ENCODE measurements at places on chromosomes 1 and 21. TPM values are rescaled to one million over a fixed set of nuclear protein-coding genes. Genes with fewer than 3 reads are reported as not detected.

GRCh38 chr1:65953170-65953569 lies 160.5 kb downstream of the PDE4B start:
- no peaks in the 10 kb centered on the region for H3K36me3 ChIP-seq
- no peak overlapping the region for H3K27ac ChIP-seq
- no peaks in the 10 kb centered on the region for H3K27me3 ChIP-seq
- no peak overlapping the region for H3K4me3 ChIP-seq
- DNase-seq, result no peak

- DNase-seq, result no peak
- H3K4me1 ChIP-seq, result no peaks in the 10 kb centered on the region
- H3K36me3 ChIP-seq, result no peaks in the 10 kb centered on the region
- H3K27me3 ChIP-seq, result no peaks in the 10 kb centered on the region
- H3K27ac ChIP-seq, result no peak overlapping the region
Observed at GRCh38 chr1:199463521-199464127, 563.9 kb upstream of the NR5A2 start.

GRCh38 chr1:206608108-206608698 lies 4.1 kb downstream of the EIF2D start:
- H3K36me3 ChIP-seq, result peaks cover 65% of the 10 kb centered on the region
- no peak overlapping the region for H3K27ac ChIP-seq
- no peak overlapping the region for H3K4me3 ChIP-seq

GRCh38 chr1:89310976-89311375 lies 38.3 kb upstream of the GBP5 start:
- H3K4me3 ChIP-seq, result no peak overlapping the region
- no peaks in the 10 kb centered on the region for H3K27me3 ChIP-seq

DNA sequence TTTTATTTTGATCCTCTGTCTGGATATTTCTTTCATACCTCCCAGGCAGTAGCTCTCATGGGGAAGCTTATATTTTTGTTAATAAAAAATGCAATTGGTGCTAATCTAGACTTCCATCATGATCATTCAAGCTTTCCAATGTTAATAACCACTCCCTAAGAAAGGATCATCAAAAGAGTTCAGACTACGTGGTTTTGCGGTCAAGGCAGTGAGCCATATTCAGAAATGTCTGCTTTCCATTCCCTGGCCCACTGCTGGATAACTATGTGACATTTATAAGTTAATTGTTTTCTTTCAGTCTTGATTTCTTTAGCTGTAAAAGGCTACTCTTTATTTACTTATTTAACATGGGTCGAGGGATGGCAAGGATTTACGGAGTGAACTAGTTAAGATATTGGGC lies 414.6 kb downstream of the LMO4 start:
- no peak for DNase-seq
- no peaks in the 10 kb centered on the region for H3K4me1 ChIP-seq
- no peaks in the 10 kb centered on the region for H3K27me3 ChIP-seq
- no peak overlapping the region for H3K27ac ChIP-seq

DNA sequence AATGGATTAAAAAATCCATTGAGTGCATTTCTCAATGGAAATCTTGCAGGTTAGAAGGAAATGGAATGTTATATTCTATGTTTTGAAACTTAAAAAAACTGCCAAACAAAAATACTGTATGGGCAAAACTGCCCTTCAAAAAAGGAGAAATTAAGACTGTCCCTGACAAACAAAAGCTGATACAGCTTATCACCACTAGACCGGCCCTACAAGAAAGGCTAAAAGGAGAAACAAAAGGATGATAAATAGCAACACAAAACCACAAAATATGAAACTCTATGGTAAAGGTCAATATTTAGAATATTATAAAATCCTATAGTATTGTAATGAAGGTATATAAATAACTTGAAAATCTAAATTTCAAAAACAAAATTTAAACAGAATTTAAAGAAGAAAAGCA lies 60.0 kb downstream of the SLC25A24 start:
- H3K27ac ChIP-seq, result no peak overlapping the region
- H3K27me3 ChIP-seq, result no peaks in the 10 kb centered on the region
- H3K4me1 ChIP-seq, result no peaks in the 10 kb centered on the region
- H3K36me3 ChIP-seq, result peaks cover 72% of the 10 kb centered on the region
- DNase-seq, result no peak

GRCh38 chr1:6969106-6969505 lies 183.9 kb downstream of the CAMTA1 start:
- no peak overlapping the region for H3K27ac ChIP-seq
- DNase-seq, result peak; percentile 42
- H3K27me3 ChIP-seq, result no peaks in the 10 kb centered on the region
- H3K4me1 ChIP-seq, result no peaks in the 10 kb centered on the region
- H3K36me3 ChIP-seq, result no peaks in the 10 kb centered on the region

GRCh38 chr1:2275796-2276536 lies 47.8 kb downstream of the SKI start:
- H3K36me3 ChIP-seq, result peaks cover 10% of the 10 kb centered on the region
- H3K27ac ChIP-seq, result peak overlapping the region; percentile 58
- H3K4me3 ChIP-seq, result no peak overlapping the region
- H3K27me3 ChIP-seq, result no peaks in the 10 kb centered on the region

DNA sequence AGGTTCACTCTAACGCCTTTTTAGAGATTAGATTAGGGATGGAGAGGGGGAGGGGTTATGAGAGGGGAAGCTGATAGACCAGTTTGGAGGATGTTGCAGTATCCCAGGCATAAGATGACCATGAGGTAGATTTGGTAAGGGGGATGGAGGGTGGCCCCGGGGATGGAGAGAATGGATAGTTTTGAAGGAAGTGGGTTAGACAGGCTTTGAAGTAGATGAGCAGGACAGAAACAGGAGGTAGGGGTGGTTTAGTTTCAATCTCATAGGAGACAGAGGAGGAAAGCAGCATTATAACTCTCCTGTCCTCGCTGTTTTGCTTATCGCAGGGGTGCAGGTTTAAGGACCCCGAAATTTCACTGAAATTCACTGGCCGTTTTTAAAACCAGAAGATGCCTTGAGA lies 11.8 kb downstream of the UBIAD1 start:
- H3K27me3 ChIP-seq, result no peaks in the 10 kb centered on the region
- DNase-seq, result no peak
- no peak overlapping the region for H3K4me3 ChIP-seq
- H3K4me1 ChIP-seq, result peaks cover 12% of the 10 kb centered on the region
- no peak overlapping the region for H3K27ac ChIP-seq

DNA sequence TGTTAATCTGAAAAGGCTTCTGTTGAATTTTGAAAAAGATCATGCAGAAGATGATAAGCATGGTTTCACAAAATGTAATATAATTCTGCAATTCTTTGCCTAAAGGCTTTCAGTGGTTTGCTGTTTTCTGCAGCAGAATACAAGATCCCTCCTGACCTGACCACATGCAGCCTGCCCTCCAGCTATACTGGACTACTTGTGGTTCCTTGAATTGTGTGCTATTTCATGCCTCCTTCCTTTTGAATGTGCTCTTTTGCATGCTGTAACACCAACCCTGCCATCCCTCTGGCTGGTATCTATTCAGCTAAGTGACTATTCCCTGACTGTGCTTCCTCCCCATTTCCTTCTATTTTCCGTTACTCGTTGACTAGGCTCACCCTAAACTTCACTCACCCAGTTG lies 55.5 kb downstream of the CACNA1E start:
- no peak overlapping the region for H3K4me3 ChIP-seq
- no peak for DNase-seq
- no peak overlapping the region for H3K27ac ChIP-seq
- no peaks in the 10 kb centered on the region for H3K4me1 ChIP-seq
- H3K27me3 ChIP-seq, result no peaks in the 10 kb centered on the region

- no peak overlapping the region for H3K4me3 ChIP-seq
- H3K27ac ChIP-seq, result no peak overlapping the region
- no peaks in the 10 kb centered on the region for H3K36me3 ChIP-seq
- no peaks in the 10 kb centered on the region for H3K27me3 ChIP-seq
- H3K4me1 ChIP-seq, result no peaks in the 10 kb centered on the region
Observed at GRCh38 chr1:53349369-53349835, 21.5 kb upstream of the LRP8 start.

- peaks cover 27% of the 10 kb centered on the region for H3K4me1 ChIP-seq
- no peaks in the 10 kb centered on the region for H3K36me3 ChIP-seq
- H3K27ac ChIP-seq, result no peak overlapping the region
- H3K27me3 ChIP-seq, result no peaks in the 10 kb centered on the region
- no peak overlapping the region for H3K4me3 ChIP-seq
Observed at GRCh38 chr1:243725075-243725474, 125.0 kb downstream of the AKT3 start.

- DNase-seq, result no peak
- no peak overlapping the region for H3K4me3 ChIP-seq
- H3K36me3 ChIP-seq, result no peaks in the 10 kb centered on the region
- H3K4me1 ChIP-seq, result peaks cover 11% of the 10 kb centered on the region
- H3K27me3 ChIP-seq, result no peaks in the 10 kb centered on the region
- H3K27ac ChIP-seq, result no peak overlapping the region
Observed at GRCh38 chr1:64167176-64167575, 36.2 kb upstream of the UBE2U start.

- peaks cover 9% of the 10 kb centered on the region for H3K36me3 ChIP-seq
- no peaks in the 10 kb centered on the region for H3K27me3 ChIP-seq
- no peak overlapping the region for H3K4me3 ChIP-seq
Observed at GRCh38 chr1:230270185-230270558, 156.0 kb downstream of the PGBD5 start.

DNA sequence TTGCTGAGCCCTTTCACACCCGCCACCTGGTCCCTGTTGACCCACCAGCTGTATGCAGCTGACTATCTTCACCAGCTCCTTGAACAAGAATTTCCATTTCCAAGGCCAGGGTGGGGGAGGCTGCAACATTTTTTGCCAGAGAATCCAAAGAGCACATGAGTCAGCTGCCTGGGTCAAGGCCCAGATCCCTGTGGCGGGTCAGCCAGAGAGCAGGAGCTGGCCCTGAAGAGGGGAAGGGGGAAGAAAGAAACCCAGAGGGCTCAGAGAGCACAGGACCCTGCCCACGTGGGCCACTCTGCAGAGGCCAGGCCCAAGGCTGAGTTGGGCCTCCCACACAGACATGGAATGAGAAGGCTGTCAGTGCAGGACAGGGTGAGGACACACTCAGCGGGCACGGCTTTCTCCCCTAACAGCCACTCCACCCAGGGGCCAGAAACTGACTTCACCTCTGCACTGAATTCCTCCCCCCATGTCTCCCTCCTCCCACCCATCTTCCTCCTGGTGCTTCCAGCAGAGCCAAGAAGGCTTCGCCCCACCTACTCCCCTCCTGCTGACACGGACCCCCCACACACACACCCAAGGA lies 28.9 kb downstream of the S100A6 start:
- H3K27ac ChIP-seq, result peak overlapping the region; percentile 13
- no peaks in the 10 kb centered on the region for H3K36me3 ChIP-seq
- no peak for DNase-seq

GRCh38 chr1:202189918-202190715 lies 3.5 kb upstream of the LGR6 start:
- H3K4me1 ChIP-seq, result peaks cover 21% of the 10 kb centered on the region
- H3K27me3 ChIP-seq, result peaks cover 46% of the 10 kb centered on the region
- H3K4me3 ChIP-seq, result no peak overlapping the region
- no peaks in the 10 kb centered on the region for H3K36me3 ChIP-seq
- DNase-seq, result no peak

GRCh38 chr1:71339238-71339637 lies 258.4 kb upstream of the ZRANB2 start:
- H3K4me3 ChIP-seq, result no peak overlapping the region
- H3K27ac ChIP-seq, result no peak overlapping the region
- no peaks in the 10 kb centered on the region for H3K27me3 ChIP-seq
- H3K36me3 ChIP-seq, result no peaks in the 10 kb centered on the region
- no peak for DNase-seq

DNA sequence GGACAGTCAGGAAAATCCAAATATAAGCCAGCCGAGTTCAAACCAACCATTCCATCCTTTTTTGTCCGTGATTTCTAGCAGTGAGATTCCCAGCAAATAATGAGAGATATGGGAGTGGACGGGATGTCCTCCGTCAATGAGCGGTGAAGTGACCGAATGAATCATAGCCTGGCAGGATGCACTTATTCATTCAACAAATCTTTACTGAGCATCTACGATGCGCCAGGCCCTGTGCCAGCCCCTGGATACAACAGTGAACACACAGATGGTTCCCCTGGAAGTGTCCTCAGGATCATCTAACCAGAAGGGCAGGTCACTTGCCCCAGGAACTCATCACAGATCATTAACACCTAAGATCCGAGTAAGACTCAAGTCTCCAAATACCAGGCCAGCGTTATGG lies 8.2 kb upstream of the PLEKHA6 start:
- no peak overlapping the region for H3K27ac ChIP-seq
- H3K4me3 ChIP-seq, result no peak overlapping the region
- H3K27me3 ChIP-seq, result no peaks in the 10 kb centered on the region
- no peak for DNase-seq

- H3K4me3 ChIP-seq, result no peak overlapping the region
- no peaks in the 10 kb centered on the region for H3K36me3 ChIP-seq
- H3K27me3 ChIP-seq, result no peaks in the 10 kb centered on the region
- no peak overlapping the region for H3K27ac ChIP-seq
- DNase-seq, result no peak
Observed at GRCh38 chr21:25133939-25134338, 473.3 kb downstream of the MRPL39 start.

DNA sequence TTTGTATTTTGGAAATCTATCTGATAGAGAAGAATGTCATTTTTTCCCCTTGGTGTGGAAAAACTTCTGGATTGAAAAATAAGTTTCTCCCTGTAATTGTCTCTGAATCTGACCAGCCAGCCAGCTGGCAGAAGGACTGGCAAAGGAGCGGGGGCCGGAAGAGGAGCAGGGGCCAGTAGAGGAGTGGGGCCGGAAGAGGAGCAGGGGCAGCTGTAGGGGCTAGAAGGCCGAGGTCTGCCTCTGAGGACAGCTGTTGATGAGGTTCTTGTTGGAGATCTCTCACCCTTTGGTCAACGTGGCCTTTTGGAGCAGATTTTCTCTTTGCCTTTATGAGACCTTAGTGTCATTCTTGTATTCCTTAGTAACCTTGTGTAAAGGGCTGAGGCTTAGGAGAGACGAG lies 121.8 kb downstream of the GALNT2 start:
- no peak overlapping the region for H3K27ac ChIP-seq
- H3K4me1 ChIP-seq, result peaks cover 12% of the 10 kb centered on the region
- no peak for DNase-seq
- no peak overlapping the region for H3K4me3 ChIP-seq

DNA sequence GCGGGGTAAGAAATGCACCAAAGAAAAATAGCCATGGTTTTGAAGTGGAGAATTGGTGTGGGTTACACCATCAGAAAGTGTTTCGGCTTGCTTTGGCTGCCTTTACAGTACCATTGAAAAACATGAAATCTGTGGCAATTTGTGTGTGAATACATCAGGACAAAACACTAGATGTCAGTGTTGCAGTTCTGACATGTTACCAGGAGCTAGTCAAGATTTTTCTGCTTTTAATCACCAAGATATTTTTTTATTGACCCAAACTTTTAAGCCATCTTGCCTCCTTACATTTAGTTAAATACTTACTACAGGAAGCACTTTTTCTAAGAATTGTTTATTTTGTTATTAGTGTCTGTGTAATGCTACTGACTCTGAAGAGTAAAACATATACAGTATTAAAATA lies 14.3 kb downstream of the RRP15 start:
- H3K27ac ChIP-seq, result no peak overlapping the region
- no peaks in the 10 kb centered on the region for H3K4me1 ChIP-seq
- H3K4me3 ChIP-seq, result no peak overlapping the region
- no peaks in the 10 kb centered on the region for H3K27me3 ChIP-seq
- no peak for DNase-seq

Gene NPHP4
- polyA plus RNA-seq, result 2.6 TPM

Gene FCRL4
- polyA plus RNA-seq, result 4.7 TPM

Gene APH1A
- 72.0 TPM for polyA plus RNA-seq

Gene PLPPR4
- polyA plus RNA-seq, result 0.48 TPM

Gene REN
- polyA plus RNA-seq, result not detected

Gene RPF1
- 28.7 TPM for polyA plus RNA-seq

Gene PLCH2
- polyA plus RNA-seq, result 10.8 TPM

Gene MARCKSL1
- 88.8 TPM for polyA plus RNA-seq

Gene ILDR2
- 0.05 TPM for polyA plus RNA-seq

Gene GUCA2A
- not detected for polyA plus RNA-seq

Gene CGN
- polyA plus RNA-seq, result 0.26 TPM

Gene KRTAP7-1
- polyA plus RNA-seq, result not detected
